ENCODE measurements at places on chromosomes 5 and 9. TPM values are rescaled to one million over a fixed set of nuclear protein-coding genes. Genes with fewer than 3 reads are reported as not detected.

GRCh38 chr5:107277485-107278125, 393.1 kb downstream of the EFNA5 start:
- no peak for DNase-seq

- DNase-seq, result no peak
These were observed 7.2 kb downstream of the C1QTNF2 start for GRCh38 chr5:160363211-160363610.

GRCh38 chr9:2727966-2728613, 10.8 kb downstream of the KCNV2 start:
- DNase-seq, result no peak

DNA sequence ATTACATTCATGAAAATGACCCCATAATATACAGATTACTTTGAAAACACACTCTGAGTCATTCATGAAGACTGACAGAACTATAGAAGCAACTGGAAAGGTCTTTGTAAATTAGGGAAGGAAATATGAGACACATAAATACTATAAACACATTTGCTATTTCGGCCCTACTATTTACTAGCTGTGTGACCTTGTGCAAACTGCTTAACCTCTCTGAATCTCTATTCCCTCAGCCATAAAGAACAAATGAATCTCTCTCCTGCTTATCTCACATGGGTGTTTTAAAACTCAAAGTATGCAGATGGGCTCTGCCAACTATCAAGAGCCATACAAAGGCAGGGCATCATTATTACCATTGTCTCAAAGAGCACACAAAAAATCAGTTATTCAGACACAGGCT, 52.9 kb downstream of the APBA1 start:
- no peak for DNase-seq

- no peak for DNase-seq
These were observed 527 bp upstream of the SREK1 start for GRCh38 chr5:66143473-66144073.

- no peak for DNase-seq
These were observed 125.2 kb upstream of the CDH18 start for GRCh38 chr5:20113031-20113715.

The ADGRV1 gene
- total RNA-seq, result 4.2 TPM

The PCDHAC2 gene
- total RNA-seq, result 0.73 TPM

The ADRB2 gene
- 0.55 TPM for total RNA-seq

All from pancreas (tissue), 10 donors.